ENCODE measurements at places on chromosomes 13 and 19.

GRCh38 chr19:17370026-17370587 lies 7.0 kb downstream of the PLVAP start:
- no peak for DNase-seq

- DNase-seq, result no peak
Observed at GRCh38 chr19:50551034-50551714, 17.1 kb downstream of the LRRC4B start.

DNA sequence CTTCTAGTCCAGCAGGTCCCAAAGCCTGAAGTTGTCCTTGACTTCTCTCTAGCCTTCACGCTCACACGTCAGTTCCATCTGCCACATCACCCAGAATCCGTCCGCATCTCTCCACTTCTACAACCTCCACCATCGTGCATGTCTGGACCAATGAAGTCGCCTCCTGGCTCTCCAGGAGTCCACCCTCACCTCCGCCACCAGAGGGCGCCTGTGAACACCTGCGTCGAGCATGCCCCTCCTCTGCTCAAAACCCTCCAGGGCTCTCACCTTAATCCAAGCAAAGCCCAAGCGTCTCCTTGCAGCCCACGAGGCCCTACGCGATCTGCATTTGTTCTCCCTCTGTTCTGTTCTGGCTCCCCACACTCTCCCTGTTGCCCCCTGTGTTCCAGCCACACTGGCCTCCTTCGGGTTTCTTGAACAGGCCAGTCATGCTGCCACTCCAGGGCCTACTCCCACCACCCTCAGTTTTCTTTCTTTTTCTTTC lies 3.7 kb downstream of the USHBP1 start:
- DNase-seq, result peak; percentile 94

DNA sequence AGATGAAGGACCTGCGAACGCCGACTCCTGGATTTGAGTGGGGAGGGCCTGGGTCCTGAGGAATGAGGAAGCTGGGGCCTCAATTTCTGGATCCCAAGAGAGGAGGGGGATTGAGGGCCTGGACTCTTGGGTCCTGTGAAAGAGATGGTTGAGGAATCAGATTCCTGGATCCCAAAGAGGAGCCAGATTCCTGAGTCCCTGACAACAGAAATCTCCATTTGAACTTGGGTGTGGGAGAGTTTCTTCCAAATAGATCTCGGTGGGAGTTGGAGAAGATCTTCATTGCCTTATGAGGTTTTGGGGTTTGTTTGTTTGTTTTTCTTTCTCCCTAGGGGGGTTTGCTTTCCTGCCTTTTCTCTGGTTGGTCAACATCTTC lies 624 bp downstream of the PSENEN start:
- no peak for DNase-seq

DNA sequence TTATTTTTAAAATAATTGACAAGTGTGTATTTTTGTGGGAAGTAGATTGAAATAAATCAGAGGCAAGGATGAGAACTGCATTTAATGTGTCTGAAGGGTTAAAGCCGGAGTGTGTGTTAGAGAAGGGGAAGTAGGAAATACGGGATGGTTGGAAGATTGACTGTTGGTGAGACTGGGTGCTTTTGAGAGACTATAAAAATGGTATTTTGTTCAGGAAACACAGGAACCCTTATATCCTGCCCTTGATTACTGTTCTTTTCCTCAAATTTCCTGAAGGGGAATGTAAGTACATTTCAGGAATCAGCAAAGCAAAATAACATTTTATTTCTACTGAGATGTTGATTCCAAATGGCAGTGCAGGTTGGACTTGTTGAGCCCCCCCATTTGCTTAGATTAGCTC lies 15.1 kb downstream of the IFT88 start:
- DNase-seq, result no peak

DNA sequence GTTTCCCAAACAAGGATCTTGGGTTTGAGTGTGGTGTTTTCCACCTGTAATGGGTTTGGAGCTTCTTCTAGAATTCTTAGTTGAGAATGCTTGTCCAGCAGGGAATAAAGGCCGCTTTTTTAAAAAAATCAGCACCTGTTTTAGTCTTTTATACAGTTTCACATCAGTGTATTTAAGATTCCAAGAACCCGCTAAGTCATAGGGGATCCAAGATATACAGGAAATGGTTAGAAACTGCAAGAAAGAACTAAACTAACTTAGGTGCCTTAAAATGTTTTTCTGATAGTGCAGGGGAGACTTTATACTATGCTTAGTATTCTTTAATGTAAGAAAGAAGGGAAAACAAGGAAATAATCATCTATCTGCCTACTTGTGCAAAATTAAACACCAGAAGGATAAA lies 74.7 kb downstream of the C13orf42 start:
- DNase-seq, result no peak

DNA sequence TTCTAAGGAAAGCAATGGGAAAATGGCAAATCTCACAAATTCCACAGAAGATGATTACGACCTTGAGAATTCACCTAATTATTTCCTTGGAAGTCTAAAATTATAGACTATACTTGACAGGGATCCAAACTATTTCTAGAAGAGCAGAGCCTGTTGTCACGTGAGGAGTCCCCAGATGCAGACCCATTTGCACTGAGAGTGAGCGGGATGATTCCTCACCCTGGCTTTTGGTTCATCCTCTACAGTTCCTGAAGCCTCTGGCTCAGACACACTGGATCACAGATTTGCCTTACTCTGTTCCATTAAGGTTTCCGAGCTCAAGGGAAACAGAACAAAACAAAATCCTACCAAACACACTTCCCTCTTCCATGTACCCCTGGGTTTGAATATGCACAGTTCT lies 23.0 kb upstream of the CYSLTR2 start:
- no peak for DNase-seq

DNA sequence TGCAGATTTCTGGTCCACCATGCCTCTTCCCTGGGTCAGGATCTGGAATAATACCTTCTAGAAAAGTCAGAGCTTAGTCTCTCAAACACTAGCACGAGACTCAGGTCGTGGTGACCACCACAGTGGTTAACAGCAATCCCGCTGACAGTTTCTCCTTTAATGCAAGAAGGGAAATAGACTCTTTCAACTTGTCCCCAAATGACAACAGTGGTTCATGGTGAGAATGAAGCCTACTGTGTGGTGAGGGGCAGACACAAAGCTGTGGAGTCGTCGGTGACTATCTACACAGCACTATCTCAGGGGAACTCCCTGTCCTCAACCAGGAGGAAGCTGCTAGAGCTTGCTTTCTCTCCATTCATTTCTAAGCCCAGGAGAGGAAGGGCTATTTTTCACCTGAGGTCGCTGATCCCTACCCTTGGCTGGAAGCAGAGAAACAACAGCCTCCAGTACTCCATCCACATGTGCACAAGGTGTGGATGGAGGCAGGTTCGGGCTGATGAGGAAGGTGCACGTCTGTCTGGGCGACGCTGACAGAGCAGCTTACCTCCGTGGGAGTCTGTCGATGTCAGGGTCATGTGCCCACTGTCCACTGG lies 72.4 kb downstream of the STK24 start:
- DNase-seq, result peak; percentile 27

DNA sequence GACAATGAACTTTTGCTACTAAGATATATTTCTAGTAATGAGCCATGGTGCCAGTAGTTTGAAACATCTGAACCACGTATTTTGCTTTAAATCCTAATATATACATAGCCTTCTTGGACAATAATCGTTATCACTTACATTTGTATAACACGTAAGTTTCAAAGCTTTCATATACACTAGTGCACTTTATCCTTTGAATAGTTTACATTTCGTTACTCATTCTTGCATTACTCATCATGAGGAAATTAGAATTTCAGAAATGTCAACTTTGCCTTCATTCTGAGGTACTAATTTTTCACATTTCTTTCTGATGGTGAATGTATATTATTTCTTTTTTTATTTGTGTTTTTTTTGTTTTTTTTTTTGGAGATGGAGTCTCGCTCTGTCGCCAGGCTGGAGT lies 5.8 kb downstream of the KBTBD7 start:
- no peak for DNase-seq

DNA sequence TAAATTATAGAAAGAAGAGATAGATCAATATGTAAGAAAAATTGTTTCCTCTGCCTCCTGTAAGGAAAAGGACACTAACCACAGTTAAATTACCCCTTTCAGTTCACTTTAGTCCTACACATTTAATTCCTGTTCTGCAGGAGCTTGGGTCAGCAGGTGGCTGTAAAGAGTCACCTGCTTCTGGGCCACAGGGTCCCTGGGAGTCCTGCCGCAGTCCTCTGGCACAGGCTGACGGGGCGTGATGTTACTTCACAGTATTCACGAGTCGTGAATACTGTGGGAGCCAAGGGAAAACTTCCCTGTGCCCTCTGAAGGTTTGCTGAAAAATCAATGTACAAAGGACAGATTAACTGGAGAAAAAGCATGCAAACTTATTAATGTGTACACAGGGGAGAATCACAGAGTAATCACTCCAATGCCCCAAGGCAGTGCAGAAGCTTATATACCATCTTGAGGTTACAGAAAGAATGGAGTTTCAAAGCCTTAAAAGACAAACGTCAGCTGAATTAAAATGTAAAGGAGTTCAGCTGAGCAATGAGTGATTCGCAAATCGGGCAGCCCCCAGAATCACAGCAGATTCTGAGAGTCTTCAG lies 125.8 kb upstream of the TMTC4 start:
- no peak for DNase-seq
